Myocyte (in vitro differentiated cells): ENCODE measurements at places on chromosomes 1 and 21.

- DNase-seq, result no peak
These were observed 44.5 kb downstream of the DDR2 start for GRCh38 chr1:162676750-162677149.

DNA sequence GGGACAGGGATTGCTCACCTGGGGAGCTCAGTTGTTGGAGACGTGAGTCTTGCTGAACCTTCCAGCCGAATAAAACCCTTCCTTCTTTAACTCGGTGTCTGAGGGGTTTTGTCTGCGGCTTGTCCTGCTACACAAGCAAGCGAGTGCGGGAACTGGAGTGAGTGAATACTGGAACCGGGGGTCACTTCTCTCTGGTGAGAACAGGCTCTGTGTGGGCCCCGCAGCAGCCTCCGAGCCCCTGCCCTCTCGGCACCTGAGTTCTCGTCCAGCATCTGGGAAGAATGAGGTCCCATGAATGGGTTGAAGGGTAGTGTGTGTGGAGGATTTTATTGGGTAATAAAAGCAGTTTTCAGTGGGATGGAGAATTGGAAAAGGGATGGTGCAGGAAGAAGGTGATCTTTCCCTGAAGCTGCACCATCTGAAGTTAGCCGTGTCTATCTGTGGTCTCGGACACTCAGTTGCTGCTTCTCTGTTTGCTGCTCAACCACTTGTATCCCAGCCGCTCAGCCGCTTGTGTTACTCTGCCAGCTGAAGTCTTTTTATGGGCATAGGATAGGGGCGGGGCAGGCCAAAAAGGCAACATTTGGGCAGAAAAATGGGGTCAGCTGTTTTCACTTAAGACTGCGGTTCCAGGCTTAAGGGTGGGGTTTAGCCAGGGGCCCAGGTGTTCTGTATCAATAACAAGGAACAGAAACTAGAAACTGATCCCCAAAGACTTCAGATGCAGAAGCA, 450.6 kb upstream of the CAMK1G start:
- DNase-seq, result peak; percentile 32

GRCh38 chr1:169528215-169529067, 42.7 kb upstream of the SLC19A2 start:
- DNase-seq, result no peak

- DNase-seq, result no peak
These were observed 4.1 kb upstream of the LSM10 start for GRCh38 chr1:36401602-36402503.

GRCh38 chr1:9628541-9629444, 22.7 kb upstream of the PIK3CD start:
- DNase-seq, result no peak

DNA sequence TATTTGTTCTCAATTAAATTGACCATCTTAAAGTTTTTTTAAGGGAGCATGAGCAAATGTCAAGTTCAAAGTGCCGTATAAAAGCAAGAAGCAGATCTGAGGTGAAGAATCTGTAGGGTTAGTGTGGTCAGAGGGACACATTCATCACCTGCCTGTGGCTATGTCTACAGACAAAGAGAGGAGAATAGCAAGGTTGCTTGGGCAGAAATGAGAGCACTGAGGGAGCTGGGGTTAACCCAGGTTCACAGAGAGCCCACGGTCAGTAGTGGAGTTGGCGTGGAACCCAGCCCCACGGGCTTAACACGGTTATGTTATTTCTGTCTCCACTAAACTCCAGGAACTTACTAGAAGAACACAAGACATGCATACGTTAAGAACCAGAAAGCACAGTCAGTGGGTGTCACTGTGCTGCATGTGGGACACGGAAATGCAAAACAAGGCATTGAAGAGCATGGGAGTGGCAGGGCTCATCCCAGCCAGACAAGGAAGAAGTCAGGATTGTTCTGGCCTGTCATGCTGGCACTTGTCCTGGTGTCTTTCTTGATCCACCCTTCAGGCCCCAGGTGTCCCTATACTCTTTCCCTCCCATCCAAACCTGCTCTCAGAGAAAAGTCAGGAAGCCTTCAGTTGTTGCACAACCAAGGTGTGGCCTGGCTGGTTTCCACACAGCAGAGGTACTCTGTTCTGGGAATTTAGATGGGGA, 95.5 kb upstream of the IVNS1ABP start:
- DNase-seq, result peak; percentile 46

DNA sequence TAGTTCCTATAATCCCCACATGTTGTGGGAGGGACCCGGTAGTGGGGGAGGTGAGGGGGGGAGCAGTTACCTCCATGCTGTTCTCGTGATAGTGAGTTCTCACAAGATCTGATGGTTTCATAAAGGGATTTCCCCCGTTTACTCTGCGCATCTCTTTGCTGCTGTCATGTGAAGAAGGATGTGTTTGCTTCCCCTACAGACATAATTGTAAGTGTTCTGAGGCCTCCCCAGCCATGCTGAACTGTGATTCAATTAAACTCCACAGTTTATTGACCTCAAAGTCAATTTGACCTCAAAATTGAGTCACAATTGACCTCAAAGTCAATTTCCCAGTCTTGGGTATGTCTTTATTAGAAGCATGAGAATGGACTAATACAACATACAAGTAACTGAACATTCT, 19.7 kb downstream of the DPH5 start:
- no peak for DNase-seq

DNA sequence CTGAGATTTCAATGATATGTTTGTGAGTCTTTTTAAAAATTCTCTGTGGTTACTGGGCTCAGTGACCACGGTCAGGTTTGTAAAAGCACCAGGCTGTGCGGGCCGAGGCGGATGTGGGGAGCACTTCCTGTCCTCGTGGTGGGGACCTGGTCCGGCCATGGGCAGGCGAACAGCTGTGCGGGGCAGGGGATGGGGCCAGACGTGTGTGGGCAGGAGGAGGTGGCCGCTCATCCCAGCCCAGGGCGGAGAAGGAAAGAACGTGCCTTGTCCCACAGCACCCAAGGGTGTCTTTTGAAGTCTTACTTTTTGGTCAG, 5.2 kb upstream of the OXCT2 start:
- DNase-seq, result peak; percentile 86
